Stimulated activated effector memory CD8-positive, alpha-beta T cell treated with anti-CD3 and anti-CD28 coated beads, Interleukin-12 subunit alpha, Interleukin-12 subunit beta, amount 100 ng/mL, for 72 hours (primary cell): ENCODE measurements at places on chromosomes 4 and X.

DNA sequence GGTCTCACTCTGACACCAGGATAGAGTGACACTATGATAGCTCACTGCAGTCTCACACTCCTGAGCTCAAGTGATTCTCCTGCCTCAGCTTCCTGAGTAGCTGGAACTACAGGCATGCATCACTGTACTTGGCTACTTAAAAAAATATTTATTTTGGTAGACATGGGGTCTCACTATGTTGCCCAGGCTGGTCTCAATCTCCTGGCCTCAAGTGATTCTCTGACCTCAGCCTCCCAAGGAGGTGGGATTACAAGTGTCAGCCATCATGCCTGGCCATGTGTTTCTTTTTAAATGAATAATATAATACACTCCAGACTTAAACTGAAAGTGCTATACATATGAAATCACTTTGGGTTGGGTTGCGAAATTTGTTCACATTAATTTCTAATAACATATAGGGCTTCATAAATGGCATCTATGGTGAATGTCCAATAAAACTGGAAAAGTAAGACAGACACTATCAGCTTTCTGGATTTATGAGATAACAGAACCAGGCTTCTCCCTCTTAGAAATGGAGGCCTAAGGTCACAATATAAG, 48.0 kb downstream of the SEC24D start:
- no peak for DNase-seq

DNA sequence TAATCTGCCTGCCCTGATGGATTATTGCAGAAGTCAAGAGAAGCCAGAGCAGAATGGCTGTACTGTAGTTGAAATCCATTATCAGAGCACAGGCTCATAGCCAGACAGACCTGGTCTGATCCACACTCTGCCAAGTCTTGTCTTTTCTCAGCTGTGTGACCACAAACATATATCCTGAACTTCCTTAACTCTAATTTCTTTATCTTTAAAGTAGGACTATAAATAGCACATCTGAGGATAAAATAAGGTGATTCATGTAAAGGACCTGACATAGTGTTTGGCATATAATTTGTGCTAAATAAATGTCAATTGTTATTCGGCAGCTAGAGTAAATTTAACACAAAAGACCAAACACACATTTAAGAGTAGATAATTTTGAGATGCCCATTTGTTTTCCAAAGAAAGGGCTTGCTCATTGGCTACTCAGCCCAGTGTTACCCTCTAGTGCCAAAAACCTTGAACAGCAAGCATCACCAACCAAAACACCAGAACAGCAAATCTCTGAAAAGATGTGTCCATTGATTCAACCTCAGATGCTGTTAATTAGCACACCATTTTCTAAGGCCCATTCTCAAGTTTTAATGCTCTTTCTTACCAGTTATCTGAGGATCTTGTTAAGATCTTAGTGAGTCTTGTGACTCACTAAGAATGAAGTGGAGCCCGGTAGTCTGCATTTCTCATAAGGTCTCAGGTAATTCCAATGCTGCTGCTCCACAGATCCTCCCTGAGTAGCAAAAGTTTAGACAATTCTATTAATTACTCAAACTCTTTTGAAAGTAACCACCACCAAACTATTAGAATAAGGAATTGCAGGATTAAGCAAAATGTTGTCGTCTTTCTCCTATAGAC, 108.8 kb downstream of the HHIP start:
- no peak for DNase-seq

- no peak for DNase-seq
Observed at GRCh38 chr4:9996319-9997110, 24.8 kb downstream of the SLC2A9 start.

GRCh38 chrX:30607155-30607554, 29.6 kb upstream of the TASL start:
- no peak for DNase-seq

DNA sequence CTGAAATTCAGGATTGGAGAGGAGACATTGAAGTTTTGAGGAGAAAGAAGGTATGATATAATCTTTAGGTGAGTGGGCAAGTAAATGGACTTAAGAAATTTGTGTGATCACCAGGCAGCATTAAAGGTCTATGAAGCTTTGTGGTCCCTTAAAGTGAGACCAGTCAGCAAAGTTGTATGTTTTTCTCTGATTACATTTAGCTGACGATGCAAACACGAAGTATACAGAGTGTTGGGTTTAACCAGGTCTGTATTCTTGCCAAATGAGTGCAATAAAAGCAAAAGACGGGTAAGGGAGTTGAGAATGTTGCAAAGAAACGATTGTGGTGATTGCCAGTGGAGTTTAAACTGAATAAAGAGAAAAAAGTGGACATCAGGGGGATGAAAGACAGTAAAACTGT, 11.6 kb upstream of the YIPF6 start:
- no peak for DNase-seq

DNA sequence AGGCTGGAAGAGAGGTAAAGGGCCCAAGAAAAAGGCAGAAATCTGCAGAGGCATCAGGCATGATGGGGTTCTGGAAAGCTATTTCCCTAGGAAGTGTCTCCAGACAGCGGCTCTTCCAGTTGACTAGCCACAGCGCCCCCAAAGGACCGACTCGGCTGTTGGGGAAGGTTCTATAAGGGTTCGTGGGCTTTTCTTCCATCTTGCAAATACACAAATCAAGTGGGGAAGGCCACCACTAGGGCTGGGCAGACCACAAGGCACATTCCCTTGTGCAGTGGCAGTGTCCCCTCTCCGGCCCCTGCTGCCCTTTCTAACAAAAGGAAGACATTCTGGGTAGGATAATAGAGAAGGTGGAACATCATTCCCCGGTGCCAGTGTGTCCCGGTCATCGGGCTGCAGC, 18.2 kb downstream of the BCOR start:
- no peak for DNase-seq

DNA sequence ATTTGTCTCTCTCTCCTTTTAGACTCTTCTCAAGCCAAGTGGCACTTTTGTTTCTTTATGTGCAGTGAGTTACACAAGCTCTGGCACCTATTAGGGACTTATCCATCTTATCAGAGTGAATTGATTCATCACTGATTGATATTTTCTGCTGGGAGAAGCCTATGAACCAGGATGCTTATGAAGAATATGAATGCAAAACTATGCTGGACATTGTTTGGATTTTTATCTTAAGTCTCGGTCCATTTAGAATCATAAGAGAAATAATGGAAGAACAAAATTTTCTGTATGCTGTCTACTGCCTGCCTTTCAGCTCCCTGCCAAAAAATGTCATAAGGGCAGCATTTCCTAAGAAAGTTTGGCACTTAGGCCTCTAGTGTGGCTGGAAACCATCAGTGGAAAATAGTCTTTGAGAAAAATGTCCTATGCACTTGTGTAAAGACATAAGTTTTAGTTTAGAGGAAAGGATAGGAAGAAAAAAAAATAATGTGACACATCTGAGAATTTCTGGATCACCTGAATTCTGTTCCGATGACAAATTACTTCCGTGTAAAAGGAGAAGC, 365.7 kb upstream of the MAD2L1 start:
- DNase-seq = no peak

DNA sequence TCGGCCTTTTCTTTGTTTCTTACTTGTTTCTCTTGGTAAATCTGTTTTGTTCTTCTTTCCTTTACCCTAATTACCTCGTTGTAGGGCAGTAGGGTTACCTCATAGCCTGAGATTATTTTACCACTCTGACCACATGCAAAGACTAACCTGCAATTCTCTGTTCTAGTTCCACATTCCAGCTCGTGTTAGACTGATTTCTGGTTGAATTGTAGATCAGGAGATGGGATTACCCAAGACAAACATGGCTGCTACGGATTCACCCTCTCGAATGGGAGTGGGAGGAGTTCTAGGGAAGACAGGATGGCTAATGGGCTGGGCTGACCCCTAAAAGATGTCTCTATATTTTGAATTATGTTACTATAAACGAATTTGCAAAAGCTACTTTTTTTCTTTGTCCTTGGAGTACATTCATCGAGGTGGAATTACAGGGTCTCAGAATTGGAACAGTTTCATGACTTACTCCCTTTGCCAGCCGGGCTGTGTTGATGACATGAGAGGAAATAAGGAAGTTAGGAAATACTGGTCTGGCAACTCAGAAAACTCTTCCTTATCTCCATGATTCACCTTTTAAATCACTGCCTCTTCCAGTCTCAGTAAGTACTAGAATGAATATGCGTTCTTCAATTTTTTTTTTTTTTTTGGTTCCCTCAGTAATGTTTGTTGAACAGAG, 36.7 kb upstream of the FBXW7 start:
- no peak for DNase-seq
